Stimulated activated CD4-positive, alpha-beta T cell treated with anti-CD3 and anti-CD28 coated beads, TNF-alpha, amount 100 ng/mL, for 1 hour (primary cell): ENCODE measurements at places on chromosomes 12 and 14.

DNA sequence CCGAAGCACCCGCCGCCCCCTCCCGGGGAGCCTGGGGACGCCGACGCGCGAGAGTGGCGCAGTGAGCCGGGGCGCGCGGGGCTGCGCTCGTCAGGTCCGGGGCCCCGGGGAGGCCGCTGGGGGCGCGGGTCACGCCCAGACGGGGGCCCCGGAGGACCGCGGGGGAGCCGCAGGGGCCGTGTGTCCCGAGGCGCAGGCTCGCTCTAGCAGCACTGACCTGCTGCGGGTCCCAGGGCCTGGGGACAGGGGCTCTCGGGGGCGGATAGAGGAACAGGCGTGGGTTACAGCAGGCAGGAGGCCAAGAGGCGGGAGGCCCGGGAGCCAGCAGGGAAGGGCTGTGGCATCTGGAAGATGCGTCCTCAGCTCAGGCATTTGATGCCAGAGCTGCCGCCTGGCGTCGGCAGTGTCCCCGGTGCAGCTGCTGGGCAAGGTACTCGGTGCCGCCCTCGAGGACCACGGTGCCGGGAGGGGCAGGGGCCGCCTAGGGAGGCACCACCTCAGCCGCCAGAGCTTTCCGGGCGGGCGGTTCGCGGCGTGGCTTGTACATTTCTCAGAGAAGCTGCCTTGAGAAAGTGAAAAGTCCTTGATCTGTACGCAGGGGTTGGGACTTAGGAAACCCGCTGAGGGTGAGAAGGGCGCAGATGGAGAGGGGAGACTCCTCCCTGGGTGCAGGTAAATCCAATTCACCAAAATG lies 1.2 kb downstream of the WNT5B start:
- DNase-seq = no peak

DNA sequence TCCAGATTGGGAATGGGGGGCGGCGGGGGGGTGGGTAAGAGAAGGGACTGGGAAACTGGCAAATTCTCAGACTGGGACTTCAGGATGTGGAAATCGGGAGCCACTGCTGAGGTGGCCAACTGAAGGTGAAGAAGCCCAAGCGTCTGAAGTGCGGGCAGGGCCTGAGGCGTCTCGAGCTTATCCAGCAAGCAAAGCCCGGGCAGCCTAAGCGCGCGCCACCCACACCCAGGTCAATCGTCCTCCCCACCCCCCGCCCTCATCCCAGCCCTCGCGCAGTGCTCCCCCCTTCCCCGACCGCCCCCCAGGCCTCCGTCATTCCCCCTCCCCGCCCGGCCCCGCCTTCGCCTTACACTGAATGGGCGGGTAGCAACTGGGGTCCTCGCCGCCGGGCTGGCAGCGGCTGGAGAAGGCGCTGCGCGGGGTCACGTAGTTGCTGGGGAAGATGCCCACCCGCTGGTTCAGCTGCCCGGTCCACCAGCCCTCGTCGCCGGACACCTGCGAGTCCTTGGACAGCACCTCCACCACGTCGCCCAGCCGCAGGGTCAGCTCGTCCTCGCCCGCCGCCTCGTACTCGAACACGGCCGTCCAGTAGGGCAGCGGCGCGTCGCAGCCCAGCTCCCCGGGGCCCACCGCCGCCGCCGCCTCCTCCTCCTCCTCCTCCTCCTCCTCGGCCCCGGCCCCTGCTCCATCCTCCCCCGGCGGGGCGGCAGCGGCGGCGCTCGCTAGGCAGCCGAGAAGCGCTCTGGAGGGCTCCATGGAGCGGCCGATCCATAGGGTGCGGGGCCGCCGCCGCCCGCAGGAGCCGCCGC lies 693 bp downstream of the MAP3K9 start:
- DNase-seq = no peak

GRCh38 chr14:102584871-102585869 lies 7.3 kb upstream of the RCOR1 start:
- DNase-seq = no peak

DNA sequence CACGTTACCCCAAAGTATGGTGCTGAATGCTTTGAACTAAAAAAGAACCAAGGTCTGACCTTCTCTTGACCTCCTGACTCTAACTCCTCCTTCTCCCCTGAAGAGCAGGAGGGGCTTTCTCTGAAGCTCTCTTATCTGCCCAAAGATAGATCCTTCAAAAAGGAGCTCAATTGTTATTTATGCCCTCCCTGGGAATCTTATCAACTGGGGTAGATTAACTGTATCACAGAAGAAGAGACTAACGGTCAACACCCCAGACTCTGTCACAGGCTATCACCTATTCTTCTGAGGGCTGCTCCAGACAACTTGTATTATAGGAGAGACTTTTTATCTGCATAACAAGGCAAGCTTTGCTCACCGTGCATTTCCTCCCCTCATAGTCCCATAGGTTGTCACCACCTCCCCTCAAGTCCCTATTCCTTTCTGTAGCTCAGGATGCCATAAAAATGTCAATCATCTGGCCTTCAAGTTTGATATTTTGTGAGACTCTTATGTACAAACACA lies 86.6 kb downstream of the PAPLN start:
- no peak for DNase-seq

DNA sequence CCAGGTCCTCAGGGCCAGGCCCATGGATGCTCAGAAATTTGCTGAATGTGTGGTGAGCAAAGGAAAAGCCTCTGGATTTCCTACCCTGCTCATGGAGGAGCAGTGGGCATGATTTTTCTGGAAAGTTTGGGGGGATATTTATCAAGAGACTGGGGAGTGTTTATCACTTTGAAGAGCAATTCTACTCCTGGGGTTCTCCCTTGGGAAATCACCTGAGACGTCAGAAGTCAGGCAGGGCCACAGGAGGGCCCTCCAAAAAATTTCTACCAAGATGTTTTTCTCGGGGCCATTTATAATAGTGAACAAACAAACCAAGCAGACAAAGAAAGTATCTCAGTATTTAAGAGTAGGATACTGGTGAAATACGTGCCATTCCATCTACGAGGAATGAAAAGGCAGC lies 20.1 kb upstream of the EIF2B2 start:
- no peak for DNase-seq

DNA sequence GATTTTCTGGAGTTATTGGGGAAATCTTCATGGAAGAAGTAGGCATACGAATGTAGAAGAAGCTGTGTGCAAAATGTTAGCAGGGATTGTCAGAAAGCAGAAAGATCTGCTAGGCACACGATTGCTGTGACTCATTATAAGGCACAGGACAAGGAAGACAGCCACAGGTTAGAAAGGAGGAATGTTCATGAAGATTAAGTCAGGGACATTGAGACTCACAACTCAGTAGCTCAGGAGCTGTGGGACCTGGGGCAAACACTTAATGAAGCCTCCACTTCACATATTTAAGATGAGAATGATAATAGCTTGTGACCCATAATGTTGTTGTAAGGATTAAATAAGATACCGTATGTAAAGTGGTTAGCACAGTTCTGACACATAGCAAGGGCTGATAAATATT lies 26.6 kb upstream of the RTRAF start:
- DNase-seq = no peak

- no peak for DNase-seq
These were observed 25.8 kb downstream of the TMEM120B start for GRCh38 chr12:121738340-121738858.

GRCh38 chr12:47147739-47148138 lies 68.0 kb upstream of the AMIGO2 start:
- no peak for DNase-seq

- DNase-seq = no peak
These were observed 1.8 kb downstream of the GALNT9 start for GRCh38 chr12:132327336-132328171.

DNA sequence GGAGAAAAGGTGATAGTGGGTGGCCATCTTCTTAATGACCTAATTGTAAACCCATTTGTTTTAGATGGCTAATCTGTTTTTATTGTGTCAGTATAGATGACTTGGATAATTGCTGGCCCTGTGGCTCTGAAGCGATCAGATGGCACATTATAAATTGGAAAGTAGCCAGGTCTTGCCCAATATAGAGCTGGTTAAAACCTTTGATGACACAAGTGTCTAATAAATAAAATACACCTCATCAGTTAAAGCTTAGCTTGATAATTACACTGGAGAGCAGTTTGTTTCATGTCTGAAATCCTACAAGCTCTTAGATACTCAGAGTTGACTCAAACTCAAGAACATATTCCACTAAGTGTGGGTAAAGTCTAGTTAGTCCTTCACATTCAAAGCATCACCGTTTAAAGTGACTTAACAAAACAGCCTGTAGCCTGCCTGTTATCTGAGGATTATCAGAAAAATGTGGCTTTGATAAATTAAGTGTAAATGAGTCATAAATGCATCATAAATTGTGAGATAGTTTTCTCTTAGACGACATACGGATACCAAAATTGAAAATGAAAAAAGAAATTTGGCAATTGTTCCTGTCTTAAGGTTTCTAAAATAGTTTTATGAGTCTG lies 280.9 kb downstream of the LRIG3 start:
- no peak for DNase-seq

- DNase-seq = no peak
These were observed 16.6 kb downstream of the FAIM2 start for GRCh38 chr12:49887091-49887490.

DNA sequence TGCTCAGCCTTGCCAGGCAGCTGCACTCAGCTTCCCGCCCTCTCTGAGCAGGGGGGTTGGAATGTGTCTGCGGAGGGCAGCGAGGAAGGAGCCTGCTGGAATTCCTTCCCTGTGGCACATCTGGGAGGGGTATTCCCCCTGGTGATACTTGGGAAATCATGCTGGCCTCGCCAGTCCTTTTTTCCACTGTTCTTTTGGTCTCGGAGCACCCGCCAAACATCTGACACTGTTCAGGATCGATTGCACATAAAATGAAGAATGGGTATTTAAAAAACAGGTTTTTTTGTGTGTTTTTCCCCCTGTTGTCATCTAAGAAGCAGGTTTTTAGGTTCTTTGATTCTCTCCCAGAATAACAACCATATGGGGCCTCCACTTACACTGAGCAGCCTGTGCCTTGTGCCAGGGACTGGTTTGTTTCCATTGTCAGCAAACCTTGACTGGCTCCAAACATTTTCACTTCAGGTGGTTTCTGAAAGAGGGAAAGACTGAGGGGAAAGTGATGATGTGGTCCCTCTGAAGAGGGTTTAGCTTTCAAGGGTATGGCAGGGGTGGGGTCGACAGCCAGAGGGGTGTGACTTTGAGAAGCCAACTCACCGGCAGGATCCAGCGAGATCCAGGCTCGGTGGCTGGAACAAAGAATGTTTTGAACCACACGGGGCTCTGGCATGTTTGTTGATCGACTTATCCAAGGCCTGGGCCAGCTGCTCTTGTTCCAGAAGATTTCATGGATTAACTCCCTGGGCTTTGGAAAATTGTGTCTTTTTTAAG lies 215.1 kb downstream of the CACNA1C start:
- no peak for DNase-seq

GRCh38 chr12:82817368-82817767 lies 130.7 kb downstream of the TMTC2 start:
- DNase-seq = no peak

- DNase-seq = no peak
These were observed 627.4 kb downstream of the DIO2 start for GRCh38 chr14:79583738-79584408.

DNA sequence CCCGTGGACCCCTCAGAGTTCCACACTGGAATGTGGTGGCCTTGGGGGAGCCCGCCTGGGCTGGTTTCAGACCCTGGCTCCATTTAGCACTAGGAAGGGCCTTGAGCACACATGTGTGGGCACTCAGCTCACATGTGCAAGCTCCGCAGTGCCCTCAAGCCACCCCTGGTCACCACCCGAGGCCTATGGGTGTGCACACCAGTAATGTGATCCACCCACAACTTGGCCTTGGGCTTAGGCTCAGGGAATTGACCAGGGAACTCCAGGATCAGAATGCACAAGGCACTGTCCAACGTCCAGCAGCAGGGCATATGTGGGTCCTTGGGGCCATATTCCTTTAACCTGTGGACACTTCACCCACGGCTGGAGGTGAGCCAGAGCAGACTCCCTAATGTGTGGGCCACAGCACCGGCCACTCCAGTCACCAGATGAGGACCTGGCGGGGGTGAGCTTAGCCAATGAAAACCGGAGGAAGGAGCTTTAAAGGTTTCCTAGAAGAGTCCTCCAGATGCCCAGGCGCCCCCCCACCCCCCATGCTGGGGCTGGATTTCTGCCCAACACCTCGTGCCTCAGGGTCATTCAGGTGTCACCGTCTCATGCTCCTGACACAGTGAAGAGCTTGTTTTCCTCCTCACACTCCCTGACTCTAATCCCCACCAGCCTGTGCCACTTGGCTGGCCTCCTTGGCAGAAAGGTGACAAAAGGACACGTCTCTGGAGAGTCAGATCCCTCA lies 209.2 kb downstream of the ZFP36L1 start:
- no peak for DNase-seq

DNA sequence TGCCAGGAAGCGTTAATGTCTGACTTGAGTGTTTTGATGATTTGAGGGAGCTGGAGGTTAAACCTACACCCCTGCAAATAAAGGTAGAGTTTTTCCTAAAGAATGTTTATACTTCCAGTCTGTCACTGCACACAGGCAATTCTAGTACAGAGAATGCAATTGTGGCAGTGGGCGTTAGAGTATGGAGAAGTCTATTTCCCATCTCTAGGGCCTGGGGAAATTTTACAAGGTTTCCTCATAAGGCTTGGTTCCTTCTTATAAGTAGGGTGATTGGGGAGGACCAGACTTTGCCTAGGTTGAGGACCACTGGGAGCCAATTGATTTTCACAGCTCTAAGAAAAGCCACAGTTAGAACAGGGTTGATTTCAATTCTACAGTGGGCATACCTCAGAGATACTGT lies 44.3 kb downstream of the IFNG start:
- no peak for DNase-seq

DNA sequence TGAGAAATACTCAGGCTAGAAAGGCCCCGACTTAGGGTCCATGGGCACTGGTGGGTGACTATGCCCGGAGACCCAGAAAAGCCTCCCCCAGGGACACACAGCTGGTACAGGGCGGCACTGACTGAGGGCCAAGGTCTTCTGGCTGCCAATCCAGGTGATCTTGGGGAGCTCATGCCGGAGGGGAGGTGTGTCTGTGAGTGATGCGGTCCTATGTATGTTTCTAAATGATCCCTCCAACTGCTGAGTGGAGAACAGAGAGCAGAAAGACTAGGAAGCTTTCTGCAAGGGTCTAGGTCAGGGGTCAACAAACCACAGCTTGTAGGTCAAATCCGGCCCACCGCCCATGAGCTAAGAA lies 391 bp downstream of the SERPINA4 start:
- no peak for DNase-seq

DNA sequence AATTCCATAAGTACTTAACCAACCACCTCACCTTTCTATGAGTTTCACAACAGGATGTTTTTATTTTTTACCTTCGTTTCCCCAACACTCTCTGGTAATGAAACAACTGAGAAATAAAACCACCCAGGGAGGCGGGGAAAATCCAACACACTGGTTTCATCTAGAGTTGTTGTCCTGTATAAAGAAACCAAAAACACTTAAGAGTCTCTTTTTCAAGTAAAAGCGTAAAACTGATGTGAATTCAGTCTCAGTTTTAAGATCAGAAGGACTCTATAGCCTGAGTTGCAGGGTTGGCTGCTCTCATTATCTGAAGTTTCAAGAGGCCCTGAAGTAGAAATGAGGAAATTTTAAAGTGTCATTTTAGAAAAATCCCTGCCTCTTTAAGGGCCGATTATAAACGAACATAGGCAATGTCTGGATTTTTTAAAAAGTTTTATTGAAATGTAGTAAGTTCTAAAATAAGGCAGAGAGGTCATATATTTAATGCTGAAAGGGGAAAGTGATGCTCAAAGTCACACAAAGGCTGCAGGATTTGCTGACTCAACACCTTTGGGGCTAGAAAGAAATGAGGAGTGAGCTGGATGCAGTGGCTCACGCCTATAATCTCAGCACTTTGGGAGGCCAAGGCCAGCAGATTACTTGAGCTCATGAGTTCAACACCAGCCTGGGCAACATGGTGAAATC lies 27.2 kb downstream of the HIGD1C start:
- no peak for DNase-seq
